ENCODE measurements at places on chromosomes 6 and 20.

DNA sequence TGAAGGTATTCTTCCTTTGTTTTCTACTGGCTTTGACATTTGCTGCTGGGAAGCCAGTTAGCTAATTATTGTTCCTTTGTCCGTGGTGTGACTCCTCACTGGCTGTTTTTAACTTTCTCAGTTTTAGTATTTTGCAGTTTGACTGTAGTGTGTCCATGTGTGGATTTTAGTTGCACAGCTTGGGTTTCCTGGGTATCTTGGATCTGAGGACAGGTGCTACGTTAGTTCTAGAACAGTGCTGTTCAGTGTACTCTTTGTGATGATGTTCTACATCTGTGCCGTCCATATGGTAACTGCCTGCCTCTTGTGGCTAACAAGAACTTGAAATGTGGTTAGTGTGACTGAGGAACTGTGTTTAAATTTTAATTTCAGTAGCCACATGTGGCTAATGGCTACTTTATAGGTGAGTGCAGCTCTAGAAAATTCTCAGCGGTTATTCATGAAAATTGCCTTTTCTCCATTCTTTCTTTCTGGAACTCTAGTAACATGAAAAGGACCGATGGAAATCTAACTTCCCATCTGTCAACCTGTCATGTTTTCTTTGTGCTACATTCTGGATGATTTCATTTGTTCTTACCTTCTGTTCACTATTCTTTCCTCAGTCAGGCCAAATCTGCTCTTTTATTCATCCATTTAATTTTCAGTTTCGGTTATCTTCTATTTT lies 7.4 kb downstream of the SNX9 start:
- DNase-seq, result no peak

GRCh38 chr20:44733341-44734069 lies 12.2 kb upstream of the KCNK15 start:
- peak; percentile 61 for DNase-seq

DNA sequence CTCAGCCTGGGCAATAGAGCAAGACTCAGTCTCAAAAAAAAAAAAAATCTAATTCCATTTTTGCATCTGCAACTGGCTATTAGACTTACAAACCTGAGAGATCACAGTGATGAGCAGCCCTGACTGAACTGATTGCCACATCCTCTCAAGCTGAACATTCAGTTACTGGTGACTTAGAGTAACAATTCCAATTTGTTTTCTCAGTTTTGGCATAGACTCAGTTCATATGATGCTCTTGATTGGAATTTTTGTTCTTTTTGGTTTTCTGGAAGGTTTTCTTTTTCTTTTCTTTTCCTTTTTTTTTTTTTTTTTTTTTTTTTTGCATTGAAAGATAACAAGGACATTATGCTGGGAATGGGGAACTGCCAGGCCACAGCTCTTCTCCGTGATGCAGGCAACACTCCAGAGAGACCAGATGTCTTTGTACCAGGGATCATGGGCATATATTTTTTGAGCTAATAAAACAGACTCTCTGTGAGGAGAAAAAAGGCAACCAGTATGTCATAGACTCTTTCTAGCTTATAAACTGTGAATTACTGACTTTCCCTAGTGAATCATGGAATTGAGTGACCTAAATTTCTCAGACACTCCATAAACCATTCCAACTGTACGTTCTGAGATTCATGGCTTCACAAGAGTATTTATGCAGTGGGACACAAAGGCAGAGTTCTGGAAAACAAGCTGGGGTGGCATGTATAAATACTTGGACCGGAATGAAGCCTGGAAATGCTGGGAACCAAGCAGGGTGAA lies 86.0 kb upstream of the SLC2A12 start:
- DNase-seq, result no peak

- no peak for DNase-seq
These were observed 34.5 kb upstream of the TSPYL1 start for GRCh38 chr6:116314218-116314617.

DNA sequence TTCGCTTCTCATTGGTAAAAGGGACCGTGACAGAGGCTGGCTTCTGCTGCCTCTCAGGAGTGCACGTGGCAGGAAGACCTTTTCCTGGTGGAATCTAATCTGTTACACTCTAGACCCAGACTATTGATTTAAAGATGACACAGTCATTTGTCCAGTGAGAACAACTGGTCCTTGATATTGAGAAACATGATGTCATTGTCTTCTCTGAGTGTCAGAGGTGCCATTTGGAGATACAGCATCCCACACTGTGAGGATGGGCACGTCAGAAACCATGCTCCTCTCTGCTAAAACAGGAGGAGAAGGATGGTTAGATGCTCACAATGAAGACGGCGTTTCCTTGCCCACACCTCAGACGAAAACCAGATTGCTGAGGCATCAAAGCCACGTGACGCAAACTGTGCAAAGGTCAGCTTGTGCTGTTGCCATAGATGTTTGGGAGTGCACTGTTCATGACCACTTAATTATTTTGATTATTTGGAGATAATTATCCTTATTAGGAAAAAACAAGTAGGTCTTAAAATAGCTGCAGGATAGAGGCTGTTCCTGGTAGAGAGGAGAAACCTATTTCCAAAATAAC lies 169.0 kb downstream of the SMOC2 start:
- no peak for DNase-seq

DNA sequence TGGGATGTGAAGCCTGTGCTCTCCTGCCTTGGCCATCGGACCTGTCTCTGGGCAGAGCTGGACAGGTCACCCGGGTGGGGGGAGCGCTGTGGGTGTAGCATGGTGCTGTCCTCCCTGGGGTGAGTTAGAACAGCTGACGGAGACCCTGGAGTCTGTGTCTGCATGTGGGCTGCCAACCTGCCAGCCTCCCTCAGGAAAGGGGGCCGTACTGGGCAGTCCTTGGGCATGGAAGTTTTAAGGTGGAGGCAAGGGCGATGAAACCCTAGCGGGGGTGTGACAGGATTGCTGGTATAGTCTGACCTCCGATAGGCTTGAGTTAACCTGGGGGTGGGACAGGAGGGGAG lies 2.4 kb downstream of the SOX18 start:
- DNase-seq, result no peak

- no peak for DNase-seq
These were observed 3.2 kb downstream of the PTPN1 start for GRCh38 chr20:50513169-50514034.

GRCh38 chr6:29107758-29108157 lies at the start of gene OR2J3:
OR2J3 (plus strand) TSS chr6:29108058; CDS start chr6:29111891, 3,833 bp downstream.
- DNase-seq, result no peak

- no peak for DNase-seq
These were observed 12.1 kb downstream of the TJAP1 start for GRCh38 chr6:43489277-43490072.

GRCh38 chr20:38706509-38706908 lies 17.8 kb upstream of the SLC32A1 start:
- no peak for DNase-seq

DNA sequence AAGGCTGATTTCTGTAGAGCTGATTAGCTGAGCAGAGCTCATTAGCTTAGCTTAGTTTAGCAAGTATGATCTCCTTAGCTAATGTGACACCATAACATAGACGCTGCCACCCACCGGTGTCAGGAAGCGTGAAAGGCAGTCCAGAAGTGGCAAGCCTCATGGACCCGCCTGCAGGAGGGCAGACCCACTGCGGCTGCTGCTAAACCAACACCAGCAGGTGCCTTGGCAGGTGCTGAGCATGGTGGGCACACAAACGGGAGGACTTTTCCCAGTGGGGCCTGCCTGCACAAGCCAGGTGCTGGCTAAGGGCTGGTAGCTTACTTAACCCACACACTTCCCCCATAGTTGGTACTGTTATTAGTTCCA lies 22.7 kb downstream of the ZDHHC14 start:
- DNase-seq, result peak; percentile 32

DNA sequence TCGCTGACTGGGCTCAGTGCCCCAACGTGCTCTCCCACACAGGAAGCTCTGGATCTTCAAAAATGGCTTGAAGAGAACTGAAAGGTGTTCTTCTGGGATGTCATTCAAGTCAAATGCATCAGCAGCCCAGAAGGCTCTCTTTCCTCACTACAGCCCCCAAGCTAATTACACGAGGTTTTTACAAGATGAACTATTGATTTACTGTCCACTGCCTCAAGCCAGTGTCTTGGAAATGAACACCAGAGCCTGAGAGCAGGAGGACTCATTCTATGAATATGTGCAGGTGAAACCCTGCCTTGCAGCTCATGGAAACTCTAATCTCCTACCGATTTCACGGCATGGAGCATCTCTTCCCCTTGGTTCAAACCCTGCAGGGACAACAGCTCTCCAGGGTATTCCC lies 98.9 kb upstream of the CST7 start:
- no peak for DNase-seq

DNA sequence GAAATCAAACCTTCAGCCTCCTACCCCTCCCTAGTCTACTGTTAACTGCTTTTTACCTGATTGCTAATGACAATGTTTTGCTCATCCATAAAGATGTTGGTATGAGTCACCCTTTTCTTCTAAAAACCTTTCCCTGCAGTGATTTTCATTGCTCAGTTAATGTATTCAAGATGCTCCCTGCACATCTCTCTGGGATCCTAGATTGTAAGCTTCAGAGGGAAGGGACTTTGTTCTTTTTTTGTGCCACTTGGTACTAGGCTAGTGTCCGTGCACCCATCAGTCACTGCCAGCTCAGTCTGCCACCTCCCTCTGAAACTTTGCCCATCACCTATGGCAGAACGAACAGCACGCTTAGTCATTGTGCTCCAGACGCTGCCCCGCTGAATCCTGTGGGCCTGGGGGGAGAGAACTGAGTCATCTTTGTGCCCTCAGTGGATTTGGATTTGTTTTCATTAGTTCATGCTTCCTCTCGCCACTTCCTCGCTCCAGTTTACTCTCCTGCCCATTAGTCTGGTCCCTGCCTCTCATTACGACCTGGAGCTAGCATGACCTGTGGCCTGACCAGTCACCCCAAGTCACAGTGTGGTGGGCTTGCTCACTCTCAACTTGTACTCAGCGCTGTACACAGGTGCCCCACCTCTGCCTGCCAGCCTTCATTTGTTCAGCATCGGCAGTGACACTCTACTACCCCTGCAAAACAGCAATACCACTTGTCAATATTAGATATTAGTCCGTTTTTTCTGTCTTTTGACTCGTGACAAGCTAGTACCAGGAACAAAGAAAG lies 78.0 kb upstream of the TMEM181 start:
- DNase-seq, result no peak

DNA sequence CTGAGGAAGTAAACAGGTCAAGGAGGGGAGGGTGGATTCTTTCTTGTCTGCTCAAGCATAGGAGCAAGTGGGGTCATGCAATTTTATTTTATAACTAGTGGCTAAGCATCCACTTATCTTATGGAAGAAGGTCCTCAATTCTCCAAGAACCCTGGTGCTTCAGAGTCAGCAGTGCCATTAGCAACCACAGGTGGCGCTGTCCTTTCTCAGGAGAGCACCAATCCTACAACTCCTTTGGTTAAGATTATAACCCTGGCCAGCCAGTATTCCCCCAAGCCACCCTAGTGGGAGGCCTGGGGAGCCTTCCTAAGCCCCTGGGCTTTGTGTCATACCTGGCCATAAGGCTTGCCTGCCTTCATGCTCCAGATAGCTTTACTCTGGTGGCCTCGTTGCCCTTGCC lies 60.7 kb downstream of the PCSK2 start:
- DNase-seq, result no peak

DNA sequence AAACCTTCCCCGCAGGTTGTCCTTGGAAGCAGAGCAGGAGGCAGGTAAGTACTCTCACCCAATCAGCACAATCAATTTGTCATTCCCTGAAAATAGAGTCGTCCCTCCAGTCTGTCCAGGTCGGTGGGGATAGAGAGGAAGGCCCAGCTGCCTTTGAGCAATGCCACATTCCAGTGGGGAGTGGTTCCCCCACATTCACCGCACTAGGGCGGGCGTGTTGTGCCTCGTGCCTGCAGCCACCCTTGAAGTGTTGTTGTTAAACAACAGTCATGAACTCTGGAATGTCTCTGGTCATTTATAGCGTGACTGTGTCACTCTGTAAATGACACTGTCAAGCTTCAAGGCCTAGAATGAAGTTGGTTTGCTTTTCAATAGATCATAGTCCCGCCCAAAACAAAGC lies 33.4 kb downstream of the PRDM1 start:
- no peak for DNase-seq

DNA sequence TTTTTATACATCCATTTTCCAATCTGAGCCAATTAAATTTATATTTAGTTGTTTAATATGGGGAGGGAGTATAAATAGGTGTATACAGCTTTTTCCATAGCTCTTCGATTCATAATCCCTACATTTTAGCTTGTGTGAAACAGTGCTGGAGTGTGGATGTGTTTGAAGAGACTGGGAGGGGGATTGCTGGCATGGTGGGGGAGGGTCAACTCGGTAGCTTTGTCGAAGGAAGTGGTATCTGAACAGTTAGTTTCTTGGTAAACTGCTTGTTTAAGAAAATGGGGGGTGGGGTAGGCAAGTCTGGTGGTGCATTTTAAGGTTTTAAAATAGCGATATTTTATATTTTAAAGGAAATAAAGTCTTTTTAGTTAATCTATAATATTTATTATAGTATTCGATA lies 1.4 kb upstream of the LIN28B start:
- no peak for DNase-seq

GRCh38 chr6:79246891-79247290 lies 12.4 kb upstream of the HMGN3 start:
- no peak for DNase-seq

- DNase-seq, result peak; percentile 29
These were observed at the start of gene HTR1E for GRCh38 chr6:86937219-86938079. HTR1E (plus strand) TSS chr6:86937528; CDS start chr6:87015335, 77,807 bp downstream.

GRCh38 chr20:2804852-2805688 lies 4.6 kb upstream of the CPXM1 start:
- no peak for DNase-seq

DNA sequence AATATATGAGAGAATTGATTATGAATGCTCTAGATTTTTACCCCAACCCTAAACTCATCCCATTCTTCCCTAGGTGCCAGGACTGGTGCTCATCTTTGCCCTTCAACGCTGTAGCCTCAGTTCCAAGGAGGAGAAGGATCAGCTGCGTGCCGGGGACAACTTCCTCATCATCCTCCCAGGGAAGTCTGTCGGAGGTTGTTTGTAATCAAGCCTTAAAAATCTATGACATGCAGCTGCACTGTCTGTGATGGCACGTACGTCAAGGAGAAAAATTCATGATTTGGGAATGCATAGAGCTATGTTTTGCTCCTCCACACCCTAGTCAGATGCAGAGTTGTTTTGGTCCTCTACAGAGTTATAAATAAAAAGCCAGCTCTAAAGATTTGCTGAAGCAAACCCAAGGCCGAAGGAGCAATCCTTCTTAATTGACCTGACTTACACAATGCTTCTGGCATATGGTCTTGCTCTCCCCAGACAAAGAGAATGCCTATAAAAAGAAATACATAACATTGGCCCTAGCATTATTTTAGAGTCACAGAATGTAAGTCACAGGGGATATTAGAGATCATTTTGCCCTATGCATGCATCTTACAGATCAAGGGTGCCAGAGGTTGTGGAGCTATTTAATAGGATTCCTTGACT lies 244.2 kb downstream of the HIVEP2 start:
- DNase-seq, result no peak

GRCh38 chr20:61659994-61660346 lies 405.7 kb downstream of the TAF4 start:
- DNase-seq, result no peak

GRCh38 chr6:125986301-125987025 lies at the start of gene TRMT11:
TRMT11 (plus strand) TSS chr6:125986540; CDS start chr6:125986551, 11 bp downstream.
- peak; percentile 91 for DNase-seq

GRCh38 chr20:53918949-53919361 lies 151.4 kb downstream of the BCAS1 start:
- no peak for DNase-seq

All from germinal center (tissue), 1 donor.